ENCODE measurements at places on chromosomes 3 and 15. TPM values are rescaled to one million over a fixed set of nuclear protein-coding genes. Genes with fewer than 3 reads are reported as not detected.

The AP3B2 gene
- total RNA-seq: not detected

The KCNH8 gene
- not detected for total RNA-seq

The PEX5L gene
- not detected for total RNA-seq

The IP6K1 gene
- total RNA-seq: 43.5 TPM

The TPRG1 gene
- total RNA-seq: 0.27 TPM

The SIN3A gene
- total RNA-seq: 27.9 TPM

The CDC25A gene
- 5.9 TPM for total RNA-seq

The TMEM207 gene
- not detected for total RNA-seq

The ASB14 gene
- not detected for total RNA-seq

The FEZF2 gene
- not detected for total RNA-seq

The SI gene
- not detected for total RNA-seq

The TAMM41 gene
- total RNA-seq: 3.5 TPM

The ZPLD1 gene
- 0.09 TPM for total RNA-seq

The SQOR gene
- total RNA-seq: 46.6 TPM

The METTL6 gene
- 24.5 TPM for total RNA-seq

The LSAMP gene
- not detected for total RNA-seq

The C2CD4A gene
- 1.5 TPM for total RNA-seq

The FRMD5 gene
- total RNA-seq: 11.7 TPM

The OXNAD1 gene
- 11.0 TPM for total RNA-seq

The RAD51 gene
- 3.7 TPM for total RNA-seq

The XIRP1 gene
- not detected for total RNA-seq

The PLCH1 gene
- total RNA-seq: 0.09 TPM

The TRAT1 gene
- not detected for total RNA-seq

The NLGN1 gene
- total RNA-seq: 32.2 TPM

The ISLR2 gene
- total RNA-seq: not detected

The REC114 gene
- total RNA-seq: not detected

The CEMIP gene
- total RNA-seq: 0.27 TPM

The MASP1 gene
- total RNA-seq: under 0.01 TPM

The INSYN1 gene
- total RNA-seq: 0.56 TPM

The BLOC1S6 gene
- 42.6 TPM for total RNA-seq

The IRAK2 gene
- total RNA-seq: 21.5 TPM

The CLDN18 gene
- not detected for total RNA-seq

The VIPR1 gene
- total RNA-seq: 1.8 TPM

The C15orf61 gene
- total RNA-seq: 1.3 TPM

The DNAH12 gene
- under 0.01 TPM for total RNA-seq

The RAD18 gene
- total RNA-seq: 8.9 TPM

The NCEH1 gene
- 9.6 TPM for total RNA-seq

The EBLN2 gene
- total RNA-seq: 7.2 TPM

The TF gene
- total RNA-seq: under 0.01 TPM
